Activated CD4-positive, alpha-beta memory T cell treated with anti-CD3 and anti-CD28 coated beads, Interleukin-2, amount 10 ng/mL, durations not matched to agents 7 days and 5 days (primary cell): ENCODE measurements at places on chromosomes 16 and 17. TPM values are rescaled to one million over a fixed set of nuclear protein-coding genes. Genes with fewer than 3 reads are reported as not detected.
A peak's percentile ranks its signal among the peaks of the same experiment; 100 is the strongest.

Gene TMEM235
- total RNA-seq = not detected

Gene UQCRC2
- total RNA-seq = 225 TPM

- DNase-seq = peak; percentile 21
Observed at GRCh38 chr16:23365602-23366240, 63.6 kb downstream of the SCNN1B start.

- no peak for DNase-seq
Observed at GRCh38 chr16:27859020-27859419, 204.5 kb downstream of the GSG1L start.

Gene TBC1D3G
- not detected for total RNA-seq

Gene P2RX5
- 30.8 TPM for total RNA-seq

- DNase-seq = no peak
Observed at GRCh38 chr16:10305912-10306311, 79.9 kb upstream of the ATF7IP2 start.

GRCh38 chr16:10036956-10037355 is 145.3 kb downstream of the GRIN2A start:
- no peak for DNase-seq

Gene ABCC11
- 0.23 TPM for total RNA-seq

GRCh38 chr17:17395246-17395802 is 81.5 kb upstream of the MED9 start:
- DNase-seq = no peak

GRCh38 chr17:14712611-14713021 is 411.7 kb downstream of the HS3ST3B1 start:
- DNase-seq = no peak

GRCh38 chr17:50406578-50406977 is 9.3 kb upstream of the LRRC59 start:
- DNase-seq = no peak

Gene BEAN1
- total RNA-seq = not detected

Gene CA5A
- total RNA-seq = not detected

- DNase-seq = no peak
Observed at GRCh38 chr16:60419859-60420258, 1616.4 kb downstream of the CDH8 start.

GRCh38 chr17:79930062-79930876 is 91.0 kb upstream of the CBX4 start:
- no peak for DNase-seq

GRCh38 chr16:90031931-90032673 is 12.8 kb upstream of the DBNDD1 start:
- no peak for DNase-seq

Gene AOC3
- 0.50 TPM for total RNA-seq

Gene FSCN2
- 0.50 TPM for total RNA-seq

- no peak for DNase-seq
Observed at GRCh38 chr17:76263896-76264295, 1.3 kb upstream of the UBALD2 start.

DNA sequence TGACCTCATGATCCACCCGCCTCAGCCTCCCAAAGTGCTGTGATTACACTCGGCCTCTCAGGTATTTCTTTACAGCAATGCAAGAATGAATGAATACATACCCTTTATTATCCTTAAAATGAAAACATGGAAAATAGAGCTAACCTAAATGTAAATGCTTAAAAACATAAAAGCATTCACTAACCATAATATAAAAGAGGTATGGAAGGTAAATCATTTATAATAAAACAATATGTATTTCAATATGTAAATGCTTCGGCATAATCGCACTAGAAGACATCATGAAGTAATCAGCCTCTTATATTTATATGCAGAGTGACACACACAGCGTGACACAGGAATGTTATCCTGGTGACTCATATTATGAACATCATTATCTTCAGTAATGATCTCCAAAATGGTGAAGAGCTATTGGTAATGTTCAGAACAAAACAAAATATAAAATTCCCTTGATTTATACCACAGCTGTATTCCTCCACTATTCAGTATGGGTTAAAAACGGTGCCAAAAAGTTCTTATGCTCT is 53.9 kb downstream of the AIPL1 start:
- DNase-seq = no peak

DNA sequence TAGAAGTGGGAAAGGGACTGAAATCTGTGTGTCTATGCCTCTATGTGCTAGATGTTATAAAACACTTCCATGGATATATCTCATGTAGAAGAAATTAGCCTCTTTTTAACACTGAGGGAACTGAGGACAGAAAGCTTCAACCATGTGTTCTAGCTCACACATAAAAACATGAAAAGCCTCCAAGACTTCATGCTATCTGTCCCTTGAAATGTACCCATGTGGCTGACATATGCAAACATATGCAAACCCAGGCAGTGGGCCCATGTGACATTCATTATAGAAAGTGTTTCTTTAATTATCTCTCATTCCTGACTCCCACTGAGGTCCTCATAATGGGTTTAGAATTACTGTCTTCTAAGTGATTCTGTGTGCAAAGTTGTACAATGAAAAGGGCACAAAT is 134.7 kb upstream of the MAF start:
- DNase-seq = no peak

GRCh38 chr16:48556243-48556912 is 53.6 kb downstream of the N4BP1 start:
- no peak for DNase-seq

DNA sequence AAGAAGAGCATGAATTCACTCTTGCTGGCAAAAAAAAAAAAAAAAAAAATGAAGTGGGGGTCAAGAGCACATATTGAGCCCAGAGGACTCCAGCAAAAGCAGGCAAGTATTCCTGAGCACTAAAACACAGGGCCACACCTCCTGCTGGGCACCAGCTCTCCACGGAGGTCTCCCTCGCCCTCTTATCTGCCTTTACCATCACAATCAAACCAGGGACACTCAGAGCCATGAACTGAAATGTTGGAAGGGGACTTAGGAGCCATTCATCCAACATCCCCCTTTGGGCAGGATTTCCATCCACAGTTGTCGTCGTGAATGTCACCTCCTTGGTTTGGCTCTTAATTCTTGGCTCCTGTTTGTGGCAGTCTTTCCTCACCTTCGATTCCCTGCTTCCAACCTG is 89.8 kb upstream of the GNAO1 start:
- DNase-seq = no peak

- DNase-seq = no peak
Observed at GRCh38 chr16:90047714-90048346, 28.6 kb upstream of the DBNDD1 start.

GRCh38 chr16:75192606-75193264 is 14.2 kb downstream of the CTRB2 start:
- no peak for DNase-seq

- peak; percentile 9 for DNase-seq
Observed at GRCh38 chr16:49602201-49602975, 228.8 kb downstream of the C16orf78 start.

- DNase-seq = no peak
Observed at GRCh38 chr17:4520894-4521600, 22.4 kb downstream of the SPNS2 start.

GRCh38 chr17:33602981-33603380 is 309.9 kb upstream of the ASIC2 start:
- DNase-seq = no peak

DNA sequence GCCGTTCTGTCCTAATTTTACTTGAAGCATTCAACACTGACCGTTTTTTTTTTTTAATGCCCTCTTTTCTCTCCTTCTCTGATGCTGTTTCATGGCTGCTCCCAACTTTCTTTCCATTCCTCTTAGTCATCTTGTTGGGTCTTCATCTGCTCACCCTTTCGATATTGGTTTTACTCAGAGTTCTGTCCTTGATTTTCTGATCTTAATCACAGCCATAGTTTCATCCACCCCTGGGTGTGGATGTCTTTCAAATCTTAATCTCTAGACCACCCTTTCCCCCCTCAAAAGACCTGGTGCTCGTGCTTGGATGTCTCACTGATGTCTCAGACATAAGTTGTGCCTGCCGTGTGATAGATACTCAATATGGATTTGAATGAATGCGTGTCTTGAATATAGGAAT is 22.4 kb downstream of the NDEL1 start:
- no peak for DNase-seq

DNA sequence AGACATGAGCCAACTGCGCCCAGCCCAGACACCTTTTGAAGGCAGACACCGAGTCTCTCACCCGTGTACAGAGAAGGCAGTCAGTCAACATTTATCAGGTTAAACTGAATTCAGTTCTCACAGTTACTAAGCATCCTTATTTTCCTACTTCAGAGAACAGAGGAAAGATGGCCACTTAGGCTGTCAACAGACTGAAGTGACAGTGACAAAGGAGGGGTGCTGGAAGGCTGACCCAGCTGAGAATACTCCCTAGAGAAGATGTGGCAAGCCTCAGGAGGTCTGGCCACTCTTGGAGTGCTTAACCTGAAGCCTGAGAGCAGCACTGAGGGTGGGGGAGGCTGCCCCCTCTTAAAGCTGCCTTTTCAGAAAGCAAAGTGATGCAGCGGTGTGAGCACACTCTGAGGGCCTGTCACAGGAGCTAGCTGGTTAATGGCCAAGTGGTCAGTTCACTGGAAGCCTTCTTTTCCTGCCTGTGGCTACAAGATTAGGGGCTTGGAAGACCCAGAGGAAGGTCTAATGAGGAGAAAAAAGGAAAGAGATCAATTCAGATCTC is 51.0 kb upstream of the SREBF1 start:
- no peak for DNase-seq

- DNase-seq = no peak
Observed at GRCh38 chr16:35325936-35326335, 1866.5 kb downstream of the TP53TG3F start.

DNA sequence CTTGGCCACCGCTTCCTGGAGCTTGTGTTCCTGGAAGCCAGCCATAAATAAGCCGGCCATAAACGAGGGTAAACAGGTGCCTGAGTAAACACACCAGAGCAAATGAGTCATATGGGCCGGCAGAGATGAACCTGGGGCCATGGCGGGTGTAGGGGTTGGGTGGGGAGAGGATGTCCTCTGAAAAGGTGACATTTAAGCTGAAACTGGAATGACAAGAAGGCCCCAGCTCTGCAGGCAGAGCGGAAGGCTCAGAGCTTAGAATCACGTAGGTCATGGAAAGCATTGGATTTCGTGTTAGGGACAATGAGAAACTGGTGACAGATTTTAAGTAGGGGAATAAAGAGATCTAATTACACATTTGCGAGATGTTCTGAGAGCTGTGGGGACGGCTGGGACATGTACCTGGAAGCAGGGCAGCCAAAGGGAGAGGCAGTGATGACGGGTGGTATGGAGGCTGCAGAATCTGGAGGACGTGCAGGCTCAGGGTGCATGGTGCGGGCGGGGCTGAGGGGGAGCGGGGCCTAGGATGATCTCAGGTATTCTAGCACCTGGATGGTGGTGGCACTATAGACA is 8.1 kb upstream of the DNASE1 start:
- DNase-seq = peak; percentile 11

Gene FBXW10
- total RNA-seq = not detected

GRCh38 chr17:31859487-31860008 is 504 bp upstream of the COPRS start:
- DNase-seq = no peak

- DNase-seq = no peak
Observed at GRCh38 chr17:13835151-13835550, 233.4 kb upstream of the HS3ST3A1 start.
